ENCODE measurements at places on chromosomes 3 and 15.
A peak's percentile ranks its signal among the peaks of the same experiment; 100 is the strongest.

- no peak for DNase-seq
These were observed 393 bp upstream of the CPNE9 start for GRCh38 chr3:9703240-9703639.

DNA sequence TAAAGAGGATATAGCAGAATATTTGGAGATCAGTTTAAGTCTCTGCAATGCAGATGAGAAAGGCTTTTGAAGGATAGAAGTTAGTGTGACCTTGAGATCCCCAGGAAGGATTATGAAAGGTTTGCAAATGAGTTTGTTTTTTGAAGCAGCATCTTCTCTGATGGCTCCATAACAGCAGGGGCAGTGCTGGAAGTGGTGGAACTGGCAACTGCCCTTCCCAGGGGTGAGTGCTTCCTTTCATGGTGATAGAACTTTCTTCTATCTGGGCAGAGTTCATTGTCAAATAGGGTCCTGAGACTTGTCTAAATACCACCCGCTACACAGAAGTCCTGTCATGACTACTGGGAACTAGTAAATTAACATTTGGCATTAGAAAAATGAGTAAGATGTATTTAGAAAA is 314.2 kb upstream of the MCTP2 start:
- DNase-seq, result no peak

DNA sequence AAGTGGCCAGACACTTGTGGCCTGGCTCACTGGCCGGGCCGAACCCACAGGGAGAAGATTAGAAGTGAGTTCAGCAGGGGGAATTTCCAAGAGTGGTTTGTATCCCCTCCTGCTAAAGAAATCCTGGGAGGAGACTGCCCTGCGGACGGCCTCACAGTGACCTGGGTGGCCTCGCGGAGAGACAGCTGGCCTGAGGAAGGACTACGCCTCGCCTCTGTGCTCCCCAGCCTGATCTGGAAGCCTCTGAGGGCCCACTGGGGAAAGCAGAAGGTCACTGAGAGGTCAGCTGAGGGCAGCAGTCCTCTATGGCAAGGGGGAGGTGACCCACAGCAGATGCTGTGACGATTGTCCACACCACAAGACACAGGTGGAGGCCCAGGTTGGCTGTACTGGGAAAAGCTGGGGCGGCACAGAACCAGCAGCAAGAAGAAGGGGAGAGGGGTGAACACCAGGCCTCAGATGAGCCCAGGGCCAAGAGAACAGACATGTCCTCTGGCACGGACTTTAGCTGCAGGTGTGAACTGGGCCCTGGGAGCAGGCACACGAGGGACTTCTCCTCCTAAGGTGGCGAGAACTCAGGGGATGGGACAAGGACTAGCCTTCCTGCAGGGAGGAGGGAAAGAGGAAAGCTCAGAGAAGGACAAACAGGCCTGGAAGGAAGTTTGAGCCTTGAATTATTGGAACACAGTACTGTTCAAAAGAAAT is 37.2 kb upstream of the DLG1 start:
- no peak for DNase-seq

GRCh38 chr15:75314552-75315290 is 21.1 kb upstream of the COMMD4 start:
- DNase-seq, result no peak

GRCh38 chr3:109731639-109732473 is 394.5 kb upstream of the DPPA4 start:
- DNase-seq, result peak; percentile 24

- no peak for DNase-seq
These were observed 22.2 kb upstream of the SOX2 start for GRCh38 chr3:181689546-181689945.
